BE2C (cell line): ENCODE measurements at places on chromosomes 6 and 20.

GRCh38 chr6:41182069-41183034 is 18.6 kb downstream of the TREML2 start:
- peak; percentile 31 for DNase-seq

DNA sequence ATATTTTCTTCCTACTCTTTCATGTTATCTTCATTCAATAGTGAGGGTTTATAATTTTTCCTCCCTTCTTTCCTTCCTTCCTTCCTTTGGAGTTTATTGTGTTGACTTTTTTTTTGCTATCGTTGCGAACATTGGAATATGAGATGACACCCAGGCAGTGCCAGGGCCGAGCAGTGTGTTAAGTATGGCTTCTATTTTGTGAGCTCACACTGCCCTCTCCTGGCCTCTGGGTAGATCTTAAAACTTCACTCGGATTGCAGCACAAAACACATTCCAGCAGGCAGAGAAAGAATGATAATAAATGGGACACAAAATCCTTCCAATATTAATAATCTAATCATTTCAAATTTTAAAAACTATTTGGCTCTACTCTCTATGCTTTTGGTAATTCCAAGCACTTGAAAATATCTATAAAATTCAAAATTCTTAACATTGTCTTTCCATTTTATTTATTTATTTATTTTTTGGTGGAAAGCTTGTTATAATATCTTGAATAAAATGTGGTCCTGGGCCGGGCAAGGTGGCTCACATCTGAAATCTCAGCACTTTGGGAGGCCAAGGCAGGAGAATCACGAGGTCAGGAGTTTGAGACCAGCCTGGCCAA is 147.4 kb upstream of the OLIG3 start:
- peak; percentile 65 for DNase-seq

DNA sequence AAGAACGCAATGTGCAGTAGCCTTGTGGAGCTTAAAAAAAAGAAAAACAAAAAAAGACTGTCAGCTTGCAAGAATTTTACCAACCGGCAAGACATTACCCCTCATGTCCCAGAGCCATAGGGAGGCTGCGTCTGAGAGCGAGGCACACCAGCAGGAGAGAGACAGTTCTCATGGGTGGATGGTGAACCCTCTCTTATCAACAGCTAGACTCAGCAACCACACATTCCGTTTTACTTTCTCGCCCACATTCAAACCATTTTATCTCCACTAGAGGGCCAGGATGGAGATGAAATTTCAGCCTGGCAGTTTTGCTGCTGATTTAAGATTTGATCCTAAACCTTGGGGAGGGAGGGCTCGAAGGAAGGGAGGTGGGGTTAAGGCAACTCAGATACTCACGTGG is 247.0 kb downstream of the ATXN1 start:
- DNase-seq = no peak

DNA sequence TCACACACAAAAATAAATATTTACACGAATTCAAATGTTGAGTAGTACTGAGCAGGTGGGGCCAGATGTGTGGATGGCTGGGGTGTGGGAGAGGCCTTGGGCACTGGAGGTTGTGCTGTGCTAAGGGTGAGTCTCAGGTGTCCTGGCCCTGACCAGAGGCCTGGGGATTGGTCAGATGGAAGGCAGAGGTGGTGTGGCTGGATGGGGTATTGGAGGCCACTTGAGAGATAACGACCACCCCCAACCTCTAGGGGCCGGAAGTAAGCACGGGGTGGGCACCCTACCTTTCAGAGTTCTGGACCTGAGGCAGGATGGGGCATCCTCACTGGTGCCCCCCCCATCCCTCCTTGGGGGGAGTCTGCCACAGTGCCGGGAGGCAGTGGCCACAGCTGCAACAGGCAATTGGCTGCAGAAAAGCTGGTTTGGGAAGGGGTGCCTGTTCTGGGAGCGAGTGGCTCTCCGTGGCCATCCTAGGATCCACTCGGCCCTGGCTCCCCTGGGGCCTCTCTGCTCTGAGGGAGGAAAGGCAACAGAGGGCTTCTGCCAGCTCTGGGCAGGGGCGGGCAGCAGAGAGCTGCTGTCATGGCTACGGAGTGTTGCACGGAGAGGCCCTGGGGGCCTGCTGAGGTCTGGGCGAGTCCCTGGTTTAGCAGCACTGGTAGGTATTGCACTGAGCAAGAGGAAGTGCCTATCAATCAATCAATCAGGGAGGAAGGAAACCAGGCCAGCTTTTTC is 87.6 kb downstream of the ASXL1 start:
- peak; percentile 98 for DNase-seq

DNA sequence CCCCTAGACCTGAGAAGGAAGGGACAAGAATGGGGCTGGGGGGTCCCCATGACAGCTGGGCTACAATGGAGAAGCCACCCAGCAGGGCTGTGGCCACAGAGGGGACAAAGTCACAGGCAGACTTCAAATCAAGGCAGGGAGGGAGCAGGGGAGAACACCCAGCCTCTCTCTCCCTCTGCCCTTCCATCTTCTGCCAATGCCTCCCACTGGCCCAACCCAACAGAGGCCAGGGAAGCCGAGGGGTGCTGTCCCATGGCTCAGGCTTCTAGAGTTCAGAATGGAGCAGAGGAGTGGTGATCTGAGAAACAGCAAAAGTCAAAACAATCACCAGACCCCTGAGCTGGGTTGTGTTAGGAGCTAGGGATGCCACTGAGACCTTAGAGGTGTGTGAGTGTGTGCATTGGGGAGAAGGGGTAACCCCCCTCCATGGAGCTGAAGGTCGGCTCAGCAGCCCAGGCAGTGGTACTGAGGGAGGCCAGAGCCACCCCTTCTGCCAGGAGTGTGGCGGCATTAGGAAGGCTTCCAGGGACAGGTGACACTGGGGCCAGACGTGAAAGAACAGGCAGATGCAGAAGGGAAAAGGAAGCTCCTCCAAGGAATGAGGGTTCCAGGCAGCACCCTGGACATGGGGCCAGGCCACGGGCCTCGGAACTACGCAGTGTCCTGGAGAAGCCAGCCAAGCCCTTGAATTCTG is 12.0 kb downstream of the GLP1R start:
- no peak for DNase-seq

DNA sequence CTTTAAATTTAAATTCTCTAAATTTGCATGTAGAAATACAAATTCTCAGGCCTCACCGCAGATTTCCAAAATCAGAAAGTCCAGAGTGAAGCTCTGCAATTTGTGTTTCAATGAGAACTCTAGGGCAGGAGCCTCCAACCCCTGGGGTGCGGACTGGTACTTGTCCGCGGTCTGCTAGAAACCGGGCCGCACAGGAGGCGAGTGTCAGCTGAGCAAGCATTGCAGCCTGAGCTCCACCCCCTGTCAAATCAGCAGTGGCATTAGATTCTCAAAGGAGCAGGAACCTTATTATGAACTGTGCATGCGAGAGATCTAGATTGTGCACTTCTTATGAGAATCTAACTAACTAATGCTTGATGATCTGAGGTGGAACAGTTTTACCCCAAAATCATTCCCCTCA is 203.0 kb upstream of the PCSK2 start:
- no peak for DNase-seq

DNA sequence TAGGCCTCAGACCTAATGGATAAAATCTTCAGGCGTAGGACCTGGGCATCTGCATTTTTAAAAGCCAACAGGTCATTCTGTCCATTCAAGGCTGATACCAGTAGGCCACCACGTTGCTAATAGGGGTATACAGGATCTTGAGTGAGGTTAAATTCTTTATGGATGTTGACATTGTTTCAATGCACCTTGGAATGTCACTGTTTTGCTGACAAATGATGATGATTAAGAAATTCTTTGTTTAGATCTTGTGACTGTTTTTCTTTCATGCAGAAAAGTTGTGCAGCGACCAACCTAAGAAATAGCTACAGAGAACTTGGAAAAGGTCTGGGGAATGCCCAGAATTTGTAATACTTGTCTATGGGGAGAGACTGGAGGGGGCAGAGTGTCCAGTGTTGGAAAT is 101.1 kb upstream of the CLDN20 start:
- DNase-seq = no peak

DNA sequence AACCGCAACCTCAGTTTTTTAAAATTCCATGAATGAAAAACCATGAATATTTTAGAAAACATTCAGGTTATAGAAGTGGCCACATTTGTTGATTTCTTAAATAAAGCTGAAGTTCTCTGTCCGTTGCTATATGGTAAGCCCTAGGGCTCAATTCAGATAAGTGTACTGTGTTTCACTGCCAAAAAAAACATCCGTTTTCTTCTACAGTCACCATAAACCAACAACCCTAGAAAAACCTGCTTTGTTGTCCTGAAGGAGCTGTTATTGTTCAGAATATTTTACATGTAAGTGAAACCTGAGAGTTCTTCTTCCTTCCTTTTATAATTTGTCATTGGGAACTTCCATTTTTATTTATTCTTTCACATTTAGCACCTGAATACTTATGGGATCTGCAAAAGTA is 274.1 kb downstream of the TFAP2A start:
- DNase-seq = no peak

- no peak for DNase-seq
Observed at GRCh38 chr6:158507174-158507573, 52.7 kb upstream of the TMEM181 start.

DNA sequence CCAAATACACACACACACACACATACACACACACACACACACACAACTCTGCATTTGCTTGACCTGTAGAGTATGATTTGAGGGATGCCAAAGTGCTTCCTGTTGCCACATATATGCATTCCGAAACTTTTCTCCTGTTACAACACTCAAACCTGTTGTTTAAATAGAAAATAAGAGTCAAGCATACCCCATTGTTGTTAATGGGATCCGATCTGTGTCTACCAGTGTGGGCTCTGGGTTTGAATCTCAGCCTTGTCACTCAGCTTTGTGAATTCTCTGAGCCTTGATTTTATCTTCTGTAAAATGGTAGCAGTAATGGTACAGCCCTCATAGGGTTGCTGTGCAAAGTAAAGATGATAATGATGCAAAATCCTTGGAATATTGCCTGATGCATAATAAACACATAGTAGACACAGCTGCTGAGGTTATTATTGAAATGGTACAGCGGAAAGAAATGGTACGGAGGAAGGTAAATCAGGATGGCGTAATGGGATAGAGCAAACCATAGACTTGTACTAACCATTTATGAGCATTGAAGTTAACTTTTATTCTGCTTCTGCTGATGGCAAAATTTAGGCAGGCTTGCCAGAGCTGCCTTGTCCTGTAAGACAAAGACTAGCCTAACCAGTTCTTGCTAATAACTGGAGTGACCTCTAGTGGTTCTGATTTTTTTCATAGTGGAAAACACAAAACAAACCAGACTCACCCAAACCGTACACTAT is 113.5 kb upstream of the PHACTR1 start:
- peak; percentile 12 for DNase-seq

DNA sequence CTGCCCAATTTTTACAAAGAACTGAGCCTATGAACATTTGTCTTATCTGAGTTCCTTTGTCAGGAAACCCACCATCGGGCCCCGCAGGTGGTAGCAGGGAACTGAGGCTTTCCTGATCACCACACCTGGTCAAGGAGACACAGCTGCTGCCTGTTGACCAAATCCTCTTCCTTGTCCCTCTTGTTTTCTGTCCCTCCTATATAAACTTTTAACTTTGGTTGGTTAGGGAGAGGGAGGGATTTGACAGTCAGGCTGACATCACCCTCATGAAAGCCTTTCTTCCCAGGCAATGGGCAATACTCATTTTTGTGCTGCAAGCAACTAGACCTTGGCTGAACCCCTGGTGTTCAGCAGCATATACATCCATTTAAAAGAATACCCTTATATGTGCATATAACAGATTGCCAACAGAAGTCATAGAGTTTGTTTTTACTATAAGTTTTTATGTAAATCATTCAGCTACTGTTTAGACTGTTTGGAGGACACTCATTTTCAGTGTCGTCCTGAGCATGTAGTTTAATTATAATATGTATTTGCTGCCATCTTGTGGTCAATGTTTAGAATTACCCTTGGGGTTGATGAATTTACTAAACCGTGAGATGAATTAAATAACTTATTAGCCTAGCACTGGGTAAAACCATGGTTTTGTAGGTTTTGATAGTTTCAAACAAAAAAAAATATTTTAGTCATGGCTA is 17.0 kb downstream of the CRISP1 start:
- no peak for DNase-seq

- DNase-seq = no peak
Observed at GRCh38 chr6:48388044-48388443, 277.0 kb upstream of the PTCHD4 start.

GRCh38 chr6:26260725-26261490 is 104.1 kb upstream of the BTN3A2 start:
- DNase-seq = no peak

- DNase-seq = no peak
Observed at GRCh38 chr20:1631309-1632151, 11.7 kb upstream of the SIRPB1 start.

- DNase-seq = no peak
Observed at GRCh38 chr6:155778336-155778735, 322.7 kb upstream of the NOX3 start.

GRCh38 chr20:63052571-63053431 is 46.0 kb upstream of the BHLHE23 start:
- peak; percentile 52 for DNase-seq

DNA sequence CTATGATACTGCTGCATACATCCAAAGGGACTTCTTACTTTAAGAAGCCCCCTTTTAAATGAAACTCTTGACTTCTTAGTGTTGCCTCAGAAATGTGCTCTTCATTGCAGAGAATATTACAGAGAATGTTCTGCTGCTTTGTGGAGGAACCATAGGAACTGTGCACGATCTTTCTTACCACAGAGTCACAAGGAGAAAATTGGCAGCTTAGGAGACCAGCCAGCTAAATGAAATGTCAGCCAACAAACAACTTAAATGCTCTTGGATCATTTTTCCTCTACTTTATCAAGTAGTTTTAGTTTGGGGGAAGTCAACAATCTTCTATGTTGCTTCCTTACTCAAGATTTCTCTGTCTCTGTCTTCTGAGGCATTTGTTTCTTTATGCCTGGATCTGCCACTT is 125.9 kb upstream of the MLIP start:
- no peak for DNase-seq

- DNase-seq = no peak
Observed at GRCh38 chr6:52706001-52706400, 35.1 kb downstream of the TMEM14A start.

GRCh38 chr6:111011360-111012142 is 29.7 kb downstream of the RPF2 start:
- no peak for DNase-seq

DNA sequence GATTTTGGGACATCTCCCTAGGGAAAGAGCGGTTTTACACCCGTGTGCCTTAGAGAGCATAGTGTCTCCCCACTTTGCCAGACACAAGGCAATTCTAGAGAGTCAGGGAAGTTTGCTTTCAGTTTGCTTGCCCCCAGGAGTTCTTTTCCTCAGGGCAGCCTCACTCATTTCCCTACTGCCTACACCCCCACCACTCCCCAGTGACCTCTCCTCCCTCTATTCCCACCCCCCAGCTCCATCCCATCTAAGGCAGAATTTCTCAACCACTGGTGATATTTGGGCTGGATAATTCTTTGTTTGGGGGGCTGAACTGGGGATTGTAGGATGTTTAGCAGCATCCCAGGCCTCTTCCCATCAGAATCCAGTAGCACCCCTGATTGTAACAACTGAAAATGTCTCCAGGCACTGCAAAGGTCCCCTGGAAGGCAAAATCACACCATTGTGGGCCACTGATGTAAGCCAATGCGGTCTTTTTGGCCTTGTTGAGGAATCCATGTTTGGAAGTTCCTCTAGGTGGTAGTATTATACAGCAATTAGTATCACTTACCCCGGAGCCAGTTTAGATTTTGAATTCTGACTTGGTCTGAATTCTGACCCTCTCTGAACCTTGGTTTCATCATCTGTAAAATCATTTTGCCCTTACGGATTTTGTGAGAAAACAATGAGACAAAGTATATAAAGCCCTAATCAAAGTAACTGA is 1.3 kb downstream of the EPPIN start:
- DNase-seq = no peak
